Stimulated activated CD8-positive, alpha-beta memory T cell treated with anti-CD3 and anti-CD28 coated beads, Interleukin-2, amount 100 ng/mL, for 48 hours (primary cell): ENCODE measurements at places on chromosomes 7 and 10.

- no peak for DNase-seq
Observed at GRCh38 chr7:69678494-69679187, 80.4 kb downstream of the AUTS2 start.

DNA sequence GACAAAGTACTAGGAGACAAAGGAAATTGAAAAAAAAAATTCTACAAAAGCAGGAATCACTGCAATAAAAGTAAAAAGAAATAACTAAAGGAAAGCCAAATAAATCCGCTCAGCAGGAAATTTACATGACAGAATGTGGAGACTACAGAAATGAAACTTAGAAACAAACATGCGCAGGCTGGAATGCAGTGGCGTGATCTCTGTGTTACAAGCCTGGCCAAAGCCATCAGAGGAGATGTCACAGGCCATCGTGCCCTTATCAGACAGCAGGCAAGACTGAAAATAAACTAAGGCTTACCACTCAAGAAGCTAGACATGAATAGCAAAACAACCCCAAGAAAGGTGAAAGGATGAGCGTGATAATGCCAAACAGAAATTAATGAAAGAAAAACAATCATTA lies 6.3 kb upstream of the CAMK2B start:
- DNase-seq, result no peak

DNA sequence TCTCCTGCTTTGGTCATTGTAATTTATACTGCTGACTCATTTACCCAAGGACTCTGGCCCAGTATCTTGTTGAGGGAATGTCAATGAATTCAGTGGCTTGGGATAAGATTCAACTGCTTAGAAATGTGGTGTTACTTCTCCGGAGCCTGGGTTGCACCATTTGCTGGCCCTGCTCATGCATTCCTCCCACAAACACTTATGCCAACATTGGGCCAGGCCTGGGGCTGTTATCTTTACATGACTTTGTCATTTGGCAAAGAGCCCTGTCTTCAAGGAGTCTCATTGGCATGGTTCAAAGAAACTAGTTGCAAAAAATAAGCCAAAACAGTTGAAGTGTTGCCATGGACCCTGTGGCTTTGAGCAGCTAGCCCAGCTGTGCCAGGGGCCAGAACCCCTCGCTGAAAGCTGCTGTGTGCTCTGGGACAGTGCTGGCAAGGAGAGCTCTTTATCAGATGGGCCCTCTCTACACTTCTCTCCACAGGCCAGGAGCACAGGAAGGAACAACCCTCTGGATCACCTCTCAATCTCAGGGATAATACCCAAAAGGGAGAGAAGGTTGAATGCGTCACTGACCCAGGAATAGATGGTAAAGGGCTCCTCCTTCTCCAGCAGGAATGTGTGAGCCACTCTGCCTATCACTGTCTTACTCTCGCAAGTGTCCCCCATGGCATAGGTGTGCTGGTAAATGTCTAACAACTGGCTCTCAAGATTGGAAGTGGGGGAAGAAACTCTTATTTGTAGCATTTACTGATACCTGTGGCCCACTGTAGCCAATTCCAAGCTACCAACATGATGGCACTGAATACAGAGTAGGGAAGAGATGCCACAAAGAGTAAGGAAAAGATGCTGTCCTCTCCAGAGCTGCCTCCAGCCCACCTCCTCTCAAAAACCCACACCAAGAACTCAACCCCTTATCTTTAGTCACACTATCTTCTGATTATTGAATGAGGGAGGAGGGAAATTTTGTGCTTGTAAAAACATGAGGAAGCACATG lies 23.5 kb upstream of the PDE1C start:
- no peak for DNase-seq

- no peak for DNase-seq
Observed at GRCh38 chr7:157096286-157097055, 42.3 kb upstream of the UBE3C start.

DNA sequence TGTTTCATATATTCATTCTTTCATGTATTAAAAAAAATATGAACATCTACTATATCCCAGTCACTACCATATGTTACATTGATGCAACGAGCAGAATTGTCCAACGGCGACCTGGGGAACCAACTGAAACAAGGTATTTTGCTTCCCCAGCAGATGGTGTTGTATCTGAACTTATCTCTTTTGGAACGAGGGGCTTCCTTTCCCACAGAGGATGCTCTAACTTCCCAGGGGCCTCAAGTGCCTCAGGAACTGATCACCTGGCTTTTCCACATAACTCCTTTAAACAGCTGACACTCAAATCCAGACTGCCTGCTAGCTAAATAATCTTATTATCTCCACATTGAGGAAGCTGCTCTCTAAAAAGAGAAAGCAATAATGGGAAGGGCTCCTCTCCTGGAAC lies 259.3 kb downstream of the HTR7 start:
- DNase-seq, result no peak

GRCh38 chr10:119867317-119867716 lies 5.3 kb downstream of the MCMBP start:
- no peak for DNase-seq

DNA sequence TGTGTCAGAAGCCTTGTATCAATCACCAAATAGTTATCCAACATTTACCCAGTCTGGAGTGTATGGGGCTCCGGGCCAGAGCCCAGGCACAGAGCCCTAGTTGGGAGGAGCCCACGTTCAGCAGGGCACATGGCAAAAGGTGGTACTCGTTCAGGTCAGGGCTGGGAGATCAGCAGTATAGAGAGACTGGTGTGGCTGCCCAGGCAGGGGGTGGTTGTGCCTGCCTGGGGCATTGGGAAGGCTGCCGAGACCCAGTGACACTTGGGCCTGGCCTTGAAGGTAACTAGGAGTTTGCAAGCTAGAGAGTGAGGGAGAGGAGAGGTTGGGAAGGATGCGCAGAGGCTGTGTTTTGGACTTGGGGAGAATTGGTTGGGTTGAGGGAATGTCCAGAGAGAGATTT lies 48.9 kb upstream of the IGFBP3 start:
- DNase-seq, result no peak

GRCh38 chr7:65840446-65840845 lies 32.4 kb upstream of the VKORC1L1 start:
- DNase-seq, result no peak

DNA sequence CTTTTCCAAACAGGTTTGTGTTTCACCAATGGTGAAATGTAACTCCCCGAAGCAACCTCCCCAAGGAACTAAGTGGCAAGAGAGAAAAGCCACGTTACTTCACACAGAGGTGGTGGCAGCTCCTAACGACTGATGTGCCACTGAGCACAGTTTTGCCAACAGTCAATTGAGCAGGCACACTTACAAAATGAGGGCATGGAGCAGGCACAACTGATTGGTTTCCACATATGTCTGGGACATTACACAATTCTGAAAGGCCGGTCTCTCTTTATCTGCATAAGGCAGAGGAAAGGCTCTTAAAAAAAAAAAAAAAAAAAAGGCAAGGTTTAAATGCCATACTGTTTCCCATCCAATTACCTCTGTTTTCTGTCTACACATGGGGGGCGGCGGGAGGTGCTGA lies 86.7 kb downstream of the GFRA1 start:
- DNase-seq, result no peak

- DNase-seq, result no peak
Observed at GRCh38 chr7:22288202-22288601, 68.8 kb downstream of the RAPGEF5 start.

DNA sequence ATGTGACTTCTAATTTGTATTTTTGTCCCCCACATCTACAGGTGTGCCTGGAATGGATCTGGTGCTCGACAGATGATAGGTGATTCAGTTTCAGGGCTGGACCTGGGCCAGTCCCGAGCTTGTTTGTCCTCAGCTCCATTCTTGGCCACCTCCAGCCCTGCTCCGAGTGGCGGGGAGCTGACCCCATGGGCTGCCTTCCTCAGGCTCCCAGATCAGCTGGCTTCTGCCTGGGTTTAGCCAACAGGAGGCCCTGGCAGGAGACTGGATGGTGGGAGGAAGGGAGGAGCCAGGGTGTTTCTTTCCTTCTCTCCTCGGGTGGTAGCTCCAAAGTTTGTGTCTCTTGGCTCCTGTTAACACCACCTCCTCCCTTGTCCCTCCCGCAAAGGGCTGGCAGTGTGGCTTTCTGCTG lies 75.2 kb downstream of the CDH23 start:
- DNase-seq, result no peak

DNA sequence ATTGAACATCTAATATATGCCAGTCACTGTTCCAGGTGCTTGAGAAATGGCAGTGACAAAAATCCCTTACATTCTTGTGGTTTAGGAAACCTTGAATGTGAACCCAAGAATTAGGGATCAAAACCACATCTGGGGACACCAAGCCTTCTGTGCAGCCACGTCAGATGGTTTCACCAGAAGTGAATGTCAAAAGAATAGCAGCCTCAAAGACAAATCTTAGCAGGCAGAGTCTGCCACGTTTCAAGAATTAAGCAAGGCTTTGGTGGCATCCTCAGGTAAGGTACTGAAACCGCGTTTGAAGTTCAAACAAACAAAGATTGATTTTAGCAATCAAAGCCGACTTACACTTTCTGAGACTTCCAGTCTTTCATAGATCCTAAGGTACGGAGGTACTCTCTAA lies 225.5 kb upstream of the GNAI1 start:
- no peak for DNase-seq

GRCh38 chr7:30330134-30331111 lies 46.0 kb downstream of the ZNRF2 start:
- DNase-seq, result no peak

DNA sequence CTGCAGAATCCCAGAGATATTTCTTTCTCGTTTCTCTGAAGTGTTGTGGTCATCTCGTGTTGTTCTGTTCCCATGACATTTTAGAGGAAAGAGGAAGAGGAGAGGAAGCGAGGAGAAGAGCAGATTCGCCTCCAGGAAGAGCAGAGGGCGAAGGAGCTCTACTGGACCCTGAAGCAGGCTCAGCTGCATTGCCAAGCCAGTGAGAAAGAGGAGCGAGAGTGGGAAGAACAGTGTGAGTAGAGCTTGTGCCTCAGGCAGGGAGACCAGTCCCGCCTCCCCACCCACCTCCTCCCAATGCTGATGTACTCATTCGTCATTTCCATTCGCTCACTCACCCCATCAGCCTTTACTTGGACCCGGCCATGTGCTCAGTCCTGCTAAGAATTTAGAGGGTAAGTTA lies 50.8 kb downstream of the SH2D4B start:
- DNase-seq, result no peak

- no peak for DNase-seq
Observed at GRCh38 chr7:90709501-90710465, 113.7 kb downstream of the CDK14 start.

GRCh38 chr10:21340331-21340730 lies 185.2 kb downstream of the SKIDA1 start:
- DNase-seq, result no peak

DNA sequence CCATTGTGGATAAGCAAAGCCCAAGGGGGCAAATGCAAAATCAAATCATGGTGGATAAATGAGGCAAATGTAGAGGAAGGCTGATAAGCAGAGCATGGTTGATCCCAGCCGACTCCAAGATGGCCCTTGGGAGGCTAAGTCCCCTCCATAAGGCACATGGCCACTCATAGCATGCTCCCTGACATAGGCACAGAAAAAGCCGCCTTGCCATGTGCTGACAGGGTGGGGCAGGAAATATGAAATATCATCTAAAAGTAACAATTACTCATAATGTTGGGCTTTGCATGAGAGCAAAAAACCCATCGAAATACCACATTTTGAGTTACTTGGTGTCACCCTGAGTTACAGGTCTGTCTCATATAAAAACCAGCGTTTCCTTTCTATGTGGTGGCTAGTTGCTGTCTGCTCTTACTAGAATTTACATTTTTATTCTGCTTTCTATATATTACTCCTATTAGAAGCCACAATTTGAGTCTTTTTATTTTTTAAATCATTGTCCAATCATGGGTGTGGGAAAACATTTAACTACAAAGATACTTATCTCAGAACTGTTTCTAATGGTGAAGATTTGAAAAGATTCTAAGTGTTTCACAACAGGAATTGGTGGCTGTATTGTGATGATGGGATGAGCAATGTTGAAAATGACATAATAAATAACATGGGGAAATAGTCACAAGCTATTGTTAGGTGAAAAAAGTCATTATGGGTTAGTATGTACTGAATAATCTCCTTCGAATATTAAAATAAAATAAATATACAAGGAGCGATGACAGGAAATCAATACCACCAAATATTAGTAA lies 102.7 kb downstream of the CUBN start:
- peak; percentile 55 for DNase-seq

DNA sequence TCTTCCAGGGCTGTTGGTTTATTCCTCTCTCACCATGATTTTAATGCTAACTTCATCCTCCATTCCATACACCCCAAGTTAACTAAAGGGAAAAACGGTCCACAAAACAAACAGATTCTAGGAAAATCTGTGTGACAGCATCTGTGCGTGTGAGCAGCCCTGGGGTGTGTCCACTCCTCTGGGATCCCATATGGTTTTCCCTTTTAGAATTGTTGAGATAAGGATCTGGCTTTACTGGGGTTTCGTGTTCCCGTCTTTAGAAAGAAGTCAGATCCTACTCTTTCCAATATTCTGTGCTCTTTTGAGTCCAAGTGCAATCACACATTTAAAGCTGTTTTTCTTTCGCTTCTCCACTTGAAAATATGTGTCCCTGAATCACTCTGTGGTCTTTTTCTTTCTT lies 257.1 kb downstream of the KLF6 start:
- DNase-seq, result no peak

- no peak for DNase-seq
Observed at GRCh38 chr7:6116211-6116610, 85.0 kb downstream of the ANKRD61 start.

GRCh38 chr7:22166928-22167327 lies 190.0 kb downstream of the RAPGEF5 start:
- no peak for DNase-seq

DNA sequence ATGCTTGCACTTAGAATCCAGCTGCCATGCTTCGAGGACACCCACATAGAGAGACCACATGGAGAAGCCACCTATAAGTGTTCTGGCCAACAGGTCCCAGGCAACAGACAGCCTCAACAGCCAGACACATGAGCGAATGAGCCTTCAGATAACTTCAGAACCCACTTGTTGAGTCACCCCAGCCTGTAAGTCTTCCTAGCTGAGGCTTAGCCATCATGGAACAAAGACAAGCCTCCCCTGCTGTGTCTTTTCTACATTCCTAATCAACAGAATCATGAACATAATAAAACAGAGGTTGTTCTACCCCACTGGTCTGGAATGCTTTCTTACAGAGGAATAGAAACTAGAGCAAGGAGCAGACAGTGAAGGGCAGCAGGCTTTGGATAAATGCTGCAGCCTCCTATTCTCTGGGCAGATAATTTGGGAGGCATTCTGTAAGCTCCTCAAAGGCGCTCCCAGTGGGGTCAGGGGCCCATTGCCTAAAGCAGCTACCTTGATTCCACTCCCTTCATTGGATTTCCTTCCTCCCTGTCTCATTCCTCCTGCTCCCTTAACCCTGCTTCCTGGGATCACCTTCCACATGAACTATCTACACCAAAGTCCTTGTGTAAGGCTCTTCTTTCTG lies 4.6 kb downstream of the TLL2 start:
- no peak for DNase-seq

- no peak for DNase-seq
Observed at GRCh38 chr7:92158660-92159575, 20.0 kb downstream of the LRRD1 start.
